ENCODE measurements at places on chromosomes 13 and 19.

GRCh38 chr19:33100894-33101644 lies 20.1 kb downstream of the GPATCH1 start:
- no peak for DNase-seq

GRCh38 chr19:13881692-13882418 lies 4.9 kb downstream of the NANOS3 start:
- DNase-seq, result no peak

- DNase-seq, result peak; percentile 66
These were observed 14.6 kb upstream of the SIN3B start for GRCh38 chr19:16814526-16815100.

DNA sequence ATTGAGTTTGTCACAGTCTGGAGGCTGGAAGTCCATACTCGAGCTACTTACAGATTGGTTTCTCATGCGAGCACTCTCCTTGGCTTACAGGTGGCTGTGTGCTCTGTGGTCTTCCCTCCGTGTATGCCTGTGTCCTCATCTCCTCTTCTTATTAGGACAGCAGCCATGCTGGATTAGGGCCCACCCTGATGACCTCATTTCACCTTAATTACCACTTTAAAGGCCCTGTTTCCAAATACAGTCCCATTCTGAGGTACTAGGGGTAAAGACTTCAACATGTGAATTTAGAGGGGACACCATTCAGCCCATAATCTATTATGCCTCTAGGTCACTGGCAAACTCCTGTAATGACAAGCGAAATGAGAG lies 40.6 kb downstream of the SHISA2 start:
- DNase-seq, result no peak

GRCh38 chr19:28405346-28405742 lies 807.6 kb downstream of the UQCRFS1 start:
- DNase-seq, result no peak

- DNase-seq, result no peak
These were observed 10.9 kb upstream of the RCBTB1 start for GRCh38 chr13:49596221-49596620.

- DNase-seq, result no peak
These were observed 11.2 kb upstream of the KLF12 start for GRCh38 chr13:74145249-74145975.

GRCh38 chr13:113905018-113905417 lies 41.1 kb upstream of the GAS6 start:
- no peak for DNase-seq

- DNase-seq, result no peak
These were observed 1.1 kb upstream of the SLC35E1 start for GRCh38 chr19:16573296-16573695.

DNA sequence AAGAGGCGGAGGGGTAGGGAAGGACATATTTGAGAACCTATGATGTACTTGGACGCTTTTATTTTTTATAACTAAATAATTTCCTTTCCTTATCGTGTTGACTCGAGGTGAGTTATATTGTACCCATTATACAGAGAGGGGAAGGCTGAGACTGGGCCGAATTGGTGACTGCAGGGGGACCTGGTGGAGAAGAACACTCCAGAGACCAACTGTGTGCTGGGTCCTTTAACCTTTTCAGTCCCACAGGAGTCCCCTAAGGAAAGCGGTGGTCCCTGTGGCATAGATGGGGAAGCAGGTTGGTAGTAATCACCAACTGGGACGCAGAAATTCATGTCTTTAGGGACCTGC lies 633 bp downstream of the MYH14 start:
- no peak for DNase-seq

DNA sequence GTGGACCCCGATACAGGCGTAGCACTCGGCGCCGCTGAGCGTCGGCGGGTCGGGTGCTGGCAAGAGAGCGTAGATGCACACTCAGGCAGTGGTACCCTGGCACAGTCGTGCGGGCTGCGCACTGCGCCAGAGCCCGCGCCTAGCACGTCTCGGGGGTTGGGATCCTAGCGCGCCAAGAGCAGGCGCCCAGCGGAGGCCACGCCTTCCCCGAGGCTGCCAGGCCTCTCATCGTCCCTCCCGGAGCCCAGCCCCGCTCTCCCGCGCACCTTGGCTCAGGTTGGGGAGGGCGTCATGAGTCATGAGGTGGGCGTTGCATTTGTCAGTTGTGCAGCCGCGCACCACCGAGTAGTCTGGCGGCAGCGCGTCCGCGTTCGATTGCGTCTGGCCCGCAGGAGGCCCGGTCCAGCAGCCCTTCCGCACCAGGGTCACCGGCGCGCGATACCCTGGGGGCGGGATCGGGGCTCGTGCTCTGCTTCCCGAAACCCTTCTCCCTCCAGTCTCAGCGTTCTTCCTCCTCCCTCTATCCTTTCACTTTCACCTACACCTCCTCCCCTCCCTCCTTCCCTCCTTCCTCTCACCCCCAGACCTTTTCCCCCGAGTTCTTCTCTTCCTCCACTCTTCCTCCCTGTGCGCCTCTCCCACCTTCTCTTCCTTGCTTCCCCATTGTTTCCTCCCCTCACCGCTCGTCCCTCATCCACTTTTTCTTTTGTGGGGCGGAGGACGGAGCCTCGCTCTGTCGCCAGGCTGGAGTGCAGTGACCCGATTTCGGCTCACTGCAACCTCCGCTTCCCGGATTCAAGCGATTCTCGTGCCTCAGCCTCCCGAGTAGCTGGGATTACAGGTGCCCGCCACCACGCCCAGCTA lies 3.5 kb downstream of the LYPD5 start:
- peak; percentile 85 for DNase-seq

- DNase-seq, result no peak
These were observed 1.1 kb downstream of the VSTM2B start for GRCh38 chr19:29526730-29527499.

GRCh38 chr13:102593466-102593865 lies 3.3 kb upstream of the TPP2 start:
- no peak for DNase-seq

DNA sequence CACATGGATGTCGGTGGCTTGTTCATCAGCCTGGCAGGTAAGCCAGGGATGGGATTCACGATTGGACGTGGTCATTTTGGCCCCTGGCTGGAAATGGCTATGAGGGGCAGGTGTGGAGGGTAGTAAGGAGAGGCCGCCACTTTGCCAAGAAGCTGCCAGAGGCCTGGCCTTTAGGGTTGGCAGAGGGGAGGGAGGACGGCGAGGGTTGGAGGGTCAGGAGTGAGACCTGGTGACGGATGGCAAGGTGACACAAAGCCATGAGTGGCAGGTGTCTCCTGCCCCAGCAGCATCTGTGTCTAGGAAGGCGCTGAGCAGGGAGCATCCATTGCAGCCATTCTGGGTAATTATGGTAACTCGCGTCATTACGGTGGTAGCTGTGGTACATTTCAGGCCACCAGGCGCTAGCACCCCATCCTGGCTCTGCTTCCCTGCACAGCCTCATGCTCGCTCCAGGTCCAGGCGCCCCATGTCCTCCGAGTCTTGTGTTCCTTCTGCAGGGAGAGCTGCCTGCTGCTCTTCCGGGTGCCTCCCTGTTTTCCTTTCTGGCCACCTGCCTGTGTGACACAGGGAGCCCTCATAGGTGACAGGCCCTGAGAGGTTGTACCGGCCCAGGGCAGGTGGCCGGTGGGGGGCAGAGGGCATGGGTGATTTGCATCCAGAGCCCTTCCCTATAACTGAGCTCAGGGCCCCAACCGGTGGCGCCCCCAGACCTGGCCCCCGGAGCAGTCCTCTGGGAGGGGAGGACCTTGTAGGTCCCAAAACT lies 4.2 kb downstream of the SSBP4 start:
- no peak for DNase-seq

DNA sequence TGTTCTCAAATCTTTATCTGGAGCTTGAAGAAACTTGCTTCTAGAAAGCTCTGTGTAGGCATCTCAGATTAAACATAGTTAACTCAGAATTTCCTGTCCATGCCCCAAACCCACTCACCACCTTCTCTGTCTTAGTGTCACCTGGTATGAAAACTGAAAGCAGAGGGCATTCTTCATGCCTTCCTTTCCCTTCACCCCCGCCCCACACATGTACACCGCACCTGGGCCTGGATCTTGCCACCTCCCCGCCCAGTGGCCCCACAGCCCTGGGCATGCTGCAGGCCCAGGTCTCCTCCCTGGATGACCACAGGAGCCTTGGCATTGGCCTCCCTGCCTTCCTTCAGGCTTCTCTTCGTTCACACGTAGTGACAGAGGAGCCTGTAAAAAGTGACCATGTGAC lies 15.8 kb downstream of the CFAP97D2 start:
- DNase-seq, result no peak

DNA sequence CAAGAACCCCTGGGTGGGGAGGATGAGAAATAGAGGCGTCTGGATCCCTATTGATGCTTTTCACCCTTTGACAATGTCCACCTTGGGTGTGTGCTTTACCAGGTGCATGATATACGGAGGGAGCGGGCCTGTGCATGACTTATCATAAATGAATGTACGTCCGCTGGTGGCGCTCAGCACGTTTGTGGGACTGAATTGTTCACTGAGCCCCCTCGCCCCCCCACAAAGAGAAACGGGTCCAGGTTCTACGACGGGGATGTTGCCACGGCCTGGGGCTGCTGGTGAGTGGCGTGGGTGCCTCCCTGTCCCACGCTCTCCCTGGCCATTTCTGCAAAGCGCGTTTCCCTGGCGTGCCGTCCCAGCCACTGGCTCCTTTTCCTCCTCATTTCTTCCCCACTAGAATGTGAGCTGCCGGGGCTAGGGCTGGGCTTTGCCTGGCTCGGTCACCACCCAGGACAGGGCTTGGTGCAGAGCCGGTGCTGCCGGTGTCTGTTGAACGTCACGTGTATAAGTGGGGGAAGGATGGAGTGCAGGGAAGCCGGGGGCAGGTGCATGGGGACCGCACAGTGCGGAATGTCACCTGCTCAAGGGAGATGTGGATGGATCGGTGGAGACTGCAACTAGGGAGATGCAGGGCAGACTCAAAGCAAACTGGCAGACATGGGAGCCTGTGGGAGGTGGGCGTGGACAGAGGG lies 21.6 kb downstream of the LRRC4B start:
- DNase-seq, result no peak

DNA sequence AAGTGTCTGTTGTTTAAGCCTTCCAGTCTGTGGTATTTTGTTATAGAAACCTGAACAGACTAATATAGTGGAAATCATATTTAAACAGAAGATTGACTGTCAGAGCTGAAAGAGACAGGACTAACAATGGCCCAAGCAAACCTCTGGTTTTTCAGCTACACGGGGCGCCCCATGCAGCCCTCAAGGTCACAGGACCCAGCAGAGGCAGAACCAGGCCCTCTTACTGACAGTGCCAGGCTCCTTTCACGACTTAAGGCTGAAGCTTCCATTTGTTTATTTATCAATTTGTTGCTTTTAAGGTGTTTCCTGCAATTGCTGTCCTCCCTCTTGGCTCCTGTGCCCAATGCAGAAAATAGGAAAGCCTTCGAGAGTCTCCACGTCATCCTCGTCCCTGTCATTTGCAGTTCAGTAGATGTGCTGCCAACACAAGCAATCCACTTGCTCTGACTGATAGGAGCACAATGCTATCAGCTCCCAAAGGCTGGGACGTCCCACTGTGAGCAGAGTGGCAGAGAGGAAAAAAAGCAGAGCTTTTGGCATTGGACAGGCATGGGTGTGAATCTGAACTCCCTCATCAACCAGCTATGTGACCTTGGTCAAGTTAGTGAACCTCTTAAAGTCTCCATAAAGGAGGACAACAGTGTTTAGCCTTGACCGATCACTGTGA lies 10.5 kb upstream of the SLC7A1 start:
- DNase-seq, result no peak

- no peak for DNase-seq
These were observed 119.2 kb downstream of the FRY start for GRCh38 chr13:32150794-32151193.

DNA sequence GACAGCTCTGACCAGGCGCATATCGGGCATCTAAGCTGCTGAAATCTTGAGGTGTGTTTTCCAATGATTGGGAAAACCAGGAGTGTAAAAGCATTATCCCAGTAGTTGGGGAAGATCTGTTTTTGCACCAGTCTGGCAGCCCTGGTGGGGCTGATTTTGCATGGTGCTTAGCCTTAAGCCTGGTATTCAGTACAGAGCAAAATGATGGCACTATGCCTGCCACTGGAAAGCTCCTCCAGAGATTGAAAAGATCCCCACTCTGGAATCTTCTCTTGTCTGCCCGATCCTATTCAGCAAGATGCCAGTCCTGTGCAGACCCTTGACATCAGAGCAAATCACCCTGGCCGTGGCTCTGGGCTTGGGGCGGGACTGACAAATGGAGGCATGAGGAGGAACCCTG lies 44.7 kb upstream of the SIAH3 start:
- no peak for DNase-seq

- peak; percentile 65 for DNase-seq
These were observed 2.5 kb downstream of the KLK10 start for GRCh38 chr19:51016798-51017683.

- peak; percentile 52 for DNase-seq
These were observed 2.5 kb upstream of the ZNF121 start for GRCh38 chr19:9586764-9587163.

DNA sequence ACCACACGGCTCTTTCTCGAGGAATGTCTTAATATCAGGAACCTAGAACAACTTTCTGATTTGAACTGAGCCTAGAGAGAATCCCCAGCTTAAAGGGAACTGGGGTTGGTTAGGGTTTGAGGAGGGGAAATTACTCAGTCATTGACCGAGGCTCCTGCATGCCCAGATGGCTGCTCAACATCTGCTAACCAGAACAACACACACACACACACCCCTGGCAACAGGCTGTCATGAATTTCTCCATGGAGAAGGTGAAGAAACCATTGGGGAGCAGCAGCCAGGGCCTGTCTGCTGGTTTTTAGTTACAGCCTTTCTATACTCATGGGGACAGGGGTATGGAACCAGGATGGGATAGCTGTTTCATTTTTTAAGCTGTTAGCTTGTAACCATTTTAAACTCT lies 5.2 kb downstream of the MTUS2 start:
- DNase-seq, result no peak

DNA sequence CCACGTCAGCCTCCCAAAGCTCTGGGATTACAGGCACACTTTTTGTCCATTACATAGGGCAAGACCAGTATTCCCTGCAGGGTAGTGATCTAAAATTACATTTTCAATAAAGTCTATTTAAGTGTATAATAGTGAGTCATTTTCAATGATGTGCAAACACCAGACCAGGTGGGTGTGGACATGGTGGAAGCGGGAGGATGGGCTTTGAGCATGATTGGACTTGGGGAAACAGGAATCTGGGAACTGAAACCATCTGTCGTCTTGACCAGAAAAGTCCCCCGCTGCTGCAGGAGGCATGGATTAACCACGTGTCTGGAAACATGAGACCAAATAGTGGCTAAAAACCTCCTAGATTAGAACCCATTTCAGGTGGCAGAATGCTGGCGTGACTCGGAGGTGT lies 4.9 kb downstream of the FXYD3 start:
- no peak for DNase-seq

DNA sequence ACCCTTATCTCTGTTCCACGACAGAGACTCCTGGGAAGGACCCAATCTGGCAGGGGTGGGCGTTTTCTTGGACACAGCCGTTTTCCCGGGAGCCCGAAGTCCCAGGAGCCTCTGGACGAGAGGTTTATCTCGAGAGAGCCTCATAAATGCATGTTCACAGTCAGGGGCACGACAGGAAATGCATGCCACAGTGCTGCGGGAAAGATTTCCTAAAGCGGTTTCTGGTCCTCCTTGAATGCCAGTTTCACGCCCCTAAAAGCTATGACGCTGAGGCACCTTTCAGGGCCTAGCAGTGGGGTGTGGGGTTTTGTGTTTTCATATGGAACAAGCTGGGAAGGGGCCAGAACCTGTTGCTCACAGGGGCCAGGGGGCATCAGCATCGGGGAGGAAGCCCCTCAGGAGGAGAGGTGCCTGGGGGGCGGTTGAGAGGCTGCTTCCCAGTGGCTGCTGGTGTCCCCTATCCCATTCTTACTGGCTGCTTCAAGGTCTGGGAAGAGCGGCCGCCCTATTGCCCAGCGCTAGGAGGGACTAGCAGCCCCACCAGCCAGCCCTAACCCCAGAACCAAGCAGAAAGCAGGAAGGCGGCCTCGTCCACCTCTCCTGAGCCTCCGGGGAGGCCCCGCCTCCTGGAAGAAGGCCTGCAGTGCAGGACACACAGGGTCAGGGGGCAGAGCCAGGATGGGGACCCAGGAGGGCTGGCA lies 157.0 kb downstream of the KDM4B start:
- DNase-seq, result no peak
